Activated T-helper 1 cell treated with anti-CD3 and anti-CD28 coated beads, Interleukin-2, amount 50 U/mL, for 16 hours (primary cell): ENCODE measurements at places on chromosomes 16 and 17.

GRCh38 chr17:68346448-68346847, 55.2 kb downstream of the ARSG start:
- peak; percentile 49 for DNase-seq

- no peak for DNase-seq
Observed at GRCh38 chr17:13729466-13730134, 127.9 kb upstream of the HS3ST3A1 start.

GRCh38 chr17:56658648-56659047, 65.1 kb downstream of the NOG start:
- no peak for DNase-seq

- DNase-seq: no peak
Observed at GRCh38 chr17:67863624-67864247, 38.4 kb downstream of the BPTF start.

DNA sequence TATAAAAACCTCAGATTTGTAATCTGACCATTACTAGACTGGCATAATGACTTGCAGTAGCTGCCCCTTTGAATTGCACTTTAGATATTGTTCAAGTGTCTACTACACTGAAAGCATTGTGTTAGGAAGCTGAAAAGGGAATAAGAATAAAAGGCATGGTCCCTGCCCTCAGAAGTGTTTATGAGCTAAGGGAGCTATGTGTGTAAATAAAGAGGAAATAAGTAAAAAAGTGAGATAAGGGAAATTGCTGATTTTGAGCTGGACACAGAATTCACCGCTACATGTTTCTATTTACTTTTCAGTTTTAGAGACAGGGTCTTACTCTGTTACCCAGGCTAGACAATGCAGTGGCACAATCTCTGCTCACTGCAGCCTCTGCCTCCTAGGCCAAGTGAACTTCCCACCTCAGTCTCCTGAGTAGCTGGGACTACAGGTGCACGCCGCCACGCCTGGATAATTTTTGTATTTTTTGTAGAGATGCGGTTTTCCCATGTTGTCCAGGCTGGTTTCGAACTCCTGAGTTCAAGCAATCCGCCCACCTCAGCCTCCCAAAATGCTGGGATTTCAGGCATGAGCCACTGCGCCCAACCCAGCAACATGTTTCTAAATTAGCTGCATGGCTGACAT, 57.0 kb downstream of the GRB2 start:
- DNase-seq: no peak

DNA sequence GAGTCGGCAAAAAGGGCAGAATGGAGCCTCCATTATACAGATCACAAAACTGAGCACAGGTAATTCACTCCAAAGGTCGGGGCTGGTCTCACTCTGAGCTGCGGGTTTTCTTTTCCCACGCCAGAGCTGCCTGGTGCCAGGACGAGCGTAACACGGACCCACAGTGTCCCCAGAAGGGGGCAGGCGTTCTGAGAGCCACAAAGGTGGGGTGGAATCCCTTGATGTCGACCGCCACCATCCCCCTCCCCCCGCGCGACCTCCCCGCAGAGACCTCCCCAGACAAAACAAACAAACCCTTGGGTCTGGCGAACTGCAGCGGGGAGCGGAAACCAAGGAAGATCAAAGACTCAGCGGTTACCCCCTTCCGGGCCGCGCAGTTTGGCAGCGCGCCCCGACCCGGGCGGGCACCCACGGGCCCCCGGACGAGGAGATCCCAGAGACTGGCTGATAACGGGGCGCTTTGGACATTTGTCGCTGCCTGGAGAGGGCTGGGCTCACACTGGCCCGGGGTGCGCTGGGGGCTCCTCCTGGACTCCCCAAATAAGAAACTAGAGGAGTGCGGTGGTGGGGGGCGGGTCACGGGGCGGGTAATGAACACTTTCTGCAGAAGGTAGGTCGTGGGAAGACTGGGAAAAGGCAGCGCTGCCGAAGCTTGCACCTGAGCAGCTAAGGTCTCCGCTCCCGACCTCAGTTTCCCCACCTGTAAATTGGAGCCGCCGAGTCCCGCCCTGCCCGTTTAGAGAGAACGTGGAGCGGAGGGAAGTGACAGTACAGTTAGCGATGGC, 664 bp upstream of the NKD1 start:
- peak; percentile 68 for DNase-seq

DNA sequence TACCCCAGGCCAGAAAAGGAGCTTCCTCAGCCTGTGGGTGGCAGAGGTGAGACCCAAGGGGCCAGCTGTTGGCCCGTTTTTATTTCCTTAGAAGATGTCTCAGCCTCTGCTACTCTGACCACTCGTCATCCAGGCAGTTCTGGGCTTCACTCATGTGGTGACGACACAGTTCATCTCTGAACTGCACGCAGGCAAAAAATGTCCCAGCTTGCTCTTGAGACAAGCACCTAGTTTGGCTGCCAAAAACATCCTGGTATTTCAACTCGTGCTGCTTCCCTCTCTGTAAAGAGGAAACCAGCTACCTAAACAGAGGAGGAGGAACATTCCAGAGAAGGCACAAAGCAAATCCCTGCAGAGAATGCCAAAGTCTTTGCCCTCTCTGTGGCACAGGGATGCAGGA, 125.7 kb downstream of the XYLT1 start:
- DNase-seq: no peak

GRCh38 chr17:14575471-14575953, 274.6 kb downstream of the HS3ST3B1 start:
- DNase-seq: no peak

- no peak for DNase-seq
Observed at GRCh38 chr17:72187556-72187955, 66.7 kb downstream of the SOX9 start.

DNA sequence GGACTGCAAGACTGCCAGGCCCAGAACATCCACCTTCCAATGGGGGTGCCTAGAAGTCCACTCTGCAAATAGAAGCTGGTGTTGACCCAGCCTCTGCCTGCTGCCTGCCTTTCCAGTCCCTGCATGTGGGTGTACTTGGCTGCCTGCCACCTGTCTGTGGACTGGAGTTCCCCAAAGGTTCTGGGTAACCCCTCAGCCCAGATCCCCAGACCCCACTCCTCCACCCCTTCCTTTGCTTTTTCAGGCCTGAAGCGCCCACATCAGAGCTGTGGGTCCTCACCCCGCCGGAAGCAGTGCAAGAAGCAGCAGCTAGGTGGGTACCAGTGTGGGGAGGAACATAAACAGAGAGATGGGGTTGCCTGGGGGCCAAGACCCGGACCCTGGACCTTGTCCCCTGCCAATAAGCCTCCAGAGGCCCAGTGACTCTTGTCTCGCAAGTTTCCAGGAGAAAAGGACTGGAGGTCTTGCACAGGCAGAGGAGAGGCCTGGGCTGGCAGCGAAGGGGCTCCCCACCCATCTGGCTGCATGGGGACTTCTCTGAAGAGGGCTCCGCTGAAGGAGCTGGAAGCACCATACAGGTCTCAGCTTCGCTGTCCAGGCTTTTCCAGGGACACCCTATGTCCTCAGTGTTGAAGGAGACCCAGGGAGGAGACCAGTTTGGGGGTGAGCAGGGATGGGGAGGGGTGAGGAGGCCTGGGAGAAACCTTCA, 34.3 kb downstream of the NLRC5 start:
- DNase-seq: peak; percentile 47

- DNase-seq: no peak
Observed at GRCh38 chr17:1803280-1803679, 26.4 kb downstream of the SMYD4 start.

DNA sequence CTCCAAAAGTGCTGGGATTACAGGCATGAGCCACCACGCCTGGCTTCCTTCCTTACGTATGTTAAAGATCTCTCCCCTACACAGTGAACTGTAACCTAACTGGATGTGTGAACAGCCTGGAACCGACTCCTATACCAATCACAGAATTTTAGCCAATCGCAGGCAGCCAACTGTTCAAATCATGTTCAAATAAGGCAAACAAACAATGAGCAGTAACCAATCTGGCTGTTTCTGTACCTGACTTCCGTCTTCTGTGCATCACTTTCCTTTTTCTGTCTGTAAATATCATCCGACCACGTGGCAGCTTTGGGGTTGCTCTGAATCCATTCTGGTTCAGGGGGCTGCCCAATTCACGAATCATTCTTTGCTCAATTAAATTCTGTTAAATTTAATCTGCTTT, 27.5 kb downstream of the TEKT5 start:
- no peak for DNase-seq

DNA sequence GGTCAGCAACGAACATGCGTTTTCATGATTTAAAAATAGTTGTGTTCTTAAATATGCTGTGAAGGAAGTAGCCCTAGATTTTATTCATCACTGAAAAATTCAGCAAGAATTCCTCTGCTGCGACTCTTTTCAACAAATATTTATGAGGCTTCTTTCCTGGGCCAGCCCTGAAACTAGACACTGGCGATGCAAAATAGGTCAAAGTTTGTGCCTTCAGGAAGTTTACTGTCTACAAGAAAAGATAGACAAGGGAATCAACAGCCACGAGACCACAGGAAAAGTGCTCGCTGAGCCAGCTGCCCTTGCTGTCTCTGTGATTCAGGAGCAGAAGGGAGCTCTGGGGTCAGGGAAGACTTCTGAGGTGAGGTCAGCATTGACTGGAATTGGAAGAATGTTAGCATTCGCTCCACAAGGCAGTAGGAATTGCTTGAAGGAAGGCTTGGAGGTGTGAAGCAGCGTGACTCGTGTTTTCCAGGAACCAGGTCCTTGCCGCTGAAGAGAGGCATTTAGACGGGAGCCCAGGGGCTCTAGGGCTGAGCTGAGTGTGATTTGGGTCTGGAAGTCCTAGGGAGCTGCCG, 1.9 kb upstream of the RPL26 start:
- no peak for DNase-seq

DNA sequence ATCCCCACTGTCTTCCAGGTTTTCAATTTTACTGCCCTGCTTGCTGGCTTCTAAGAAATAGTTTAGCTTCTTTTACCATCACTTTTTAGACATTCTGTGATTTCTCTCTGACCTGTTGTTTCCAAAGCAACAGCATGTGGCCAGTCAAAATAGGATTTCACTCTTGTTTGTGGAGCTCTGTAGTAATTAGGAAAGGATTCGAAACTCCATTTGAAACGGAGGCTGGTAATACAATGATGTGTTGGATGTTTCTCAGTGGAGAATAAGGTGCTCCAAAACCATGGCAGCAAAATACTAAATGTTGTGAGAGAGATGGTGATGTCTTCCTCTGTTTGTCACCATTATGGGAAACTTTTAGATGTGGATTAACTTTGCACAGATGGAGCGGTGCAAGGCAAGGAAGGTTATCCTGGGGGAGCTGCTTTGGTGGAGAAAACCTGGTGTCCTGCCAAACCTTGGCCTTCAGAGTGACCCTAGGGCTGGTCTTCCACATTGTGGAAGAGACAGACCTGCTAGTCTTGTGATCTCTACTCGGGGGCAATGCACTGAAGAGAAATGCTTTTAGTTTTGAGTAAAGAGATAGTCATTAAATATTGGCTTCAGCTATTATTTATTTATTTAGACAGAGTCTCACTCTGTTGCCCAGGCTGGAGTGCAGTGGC, 79.4 kb downstream of the PRKCA start:
- no peak for DNase-seq

DNA sequence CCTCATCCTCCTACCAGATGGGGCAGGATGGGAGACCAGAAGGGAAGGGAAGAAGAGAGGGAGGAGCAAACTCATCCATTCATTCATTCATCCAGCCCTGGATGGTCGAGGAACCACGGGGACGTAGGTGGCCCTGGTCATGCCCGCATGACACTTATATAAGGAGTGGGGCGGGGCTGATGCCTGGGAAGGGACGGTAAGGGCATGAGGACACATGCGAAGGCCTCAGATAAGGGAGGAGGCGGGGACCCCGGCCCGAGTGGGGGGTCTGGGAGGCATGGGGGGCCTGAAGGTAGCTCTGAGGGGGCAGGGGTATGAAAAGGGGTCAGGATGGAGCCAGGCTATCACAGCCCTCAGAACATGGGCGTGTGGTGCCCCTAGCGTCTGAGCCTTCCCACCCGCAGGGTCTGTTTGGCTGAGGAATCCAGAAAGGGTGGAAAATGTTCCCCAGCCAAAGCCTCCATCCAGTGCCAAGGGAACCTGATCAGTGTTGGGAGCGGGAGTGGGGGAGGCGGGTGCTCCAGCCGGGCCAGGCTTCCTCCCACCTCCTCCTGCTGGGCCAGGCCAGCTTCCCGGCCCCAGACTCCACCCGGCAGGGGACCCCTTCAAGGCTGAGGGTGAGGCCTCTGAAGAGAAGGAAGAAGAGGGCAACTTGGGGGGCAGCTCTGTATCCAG, 17.6 kb upstream of the CD79B start:
- no peak for DNase-seq

DNA sequence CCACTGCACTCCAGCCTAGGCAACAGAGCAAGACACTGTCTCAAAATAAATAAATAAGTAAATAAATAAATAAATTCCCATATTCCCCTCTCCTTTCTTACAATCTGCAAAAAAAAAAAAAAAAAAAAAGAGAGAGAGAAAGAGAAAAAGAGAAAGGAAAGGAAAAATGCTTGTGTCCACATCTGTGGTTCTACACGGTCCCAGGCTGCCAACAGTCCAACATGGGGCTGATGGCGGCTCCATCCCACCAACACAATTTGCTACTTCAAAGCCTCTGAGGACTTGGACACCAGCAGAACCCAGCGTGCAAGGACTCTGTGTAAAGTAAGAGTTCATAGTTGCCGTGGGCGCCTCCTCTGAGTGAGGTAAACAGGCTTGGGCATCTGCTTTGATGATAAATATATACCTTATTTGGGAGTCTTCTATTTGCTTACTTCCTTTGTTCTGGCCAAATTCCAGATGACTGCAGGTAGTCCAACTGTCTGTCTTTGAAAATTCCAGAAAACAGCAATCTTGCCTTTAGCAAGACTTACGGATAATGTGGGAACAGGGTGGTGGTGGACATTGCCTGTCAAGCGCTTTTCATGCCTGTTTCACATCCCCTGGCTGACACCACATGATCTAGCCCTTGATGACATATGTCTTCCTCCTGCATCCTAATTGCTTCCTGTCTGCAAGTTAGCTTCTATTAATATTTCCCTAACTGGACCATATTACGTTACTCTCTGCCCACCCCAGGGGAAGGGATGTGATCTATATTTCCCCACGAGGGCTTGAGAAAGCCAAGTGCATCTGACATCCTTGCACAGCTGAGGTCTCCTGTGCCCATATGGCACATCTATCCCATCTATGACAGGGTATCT, 10.1 kb downstream of the LITAF start:
- DNase-seq: no peak

GRCh38 chr17:35790841-35791240, 4.6 kb downstream of the MMP28 start:
- DNase-seq: no peak

GRCh38 chr17:45839442-45839841, 5.2 kb upstream of the SPPL2C start:
- DNase-seq: no peak
